ENCODE measurements at places on chromosomes 7 and 10. TPM values are rescaled to one million over a fixed set of nuclear protein-coding genes. Genes with fewer than 3 reads are reported as not detected.

DNA sequence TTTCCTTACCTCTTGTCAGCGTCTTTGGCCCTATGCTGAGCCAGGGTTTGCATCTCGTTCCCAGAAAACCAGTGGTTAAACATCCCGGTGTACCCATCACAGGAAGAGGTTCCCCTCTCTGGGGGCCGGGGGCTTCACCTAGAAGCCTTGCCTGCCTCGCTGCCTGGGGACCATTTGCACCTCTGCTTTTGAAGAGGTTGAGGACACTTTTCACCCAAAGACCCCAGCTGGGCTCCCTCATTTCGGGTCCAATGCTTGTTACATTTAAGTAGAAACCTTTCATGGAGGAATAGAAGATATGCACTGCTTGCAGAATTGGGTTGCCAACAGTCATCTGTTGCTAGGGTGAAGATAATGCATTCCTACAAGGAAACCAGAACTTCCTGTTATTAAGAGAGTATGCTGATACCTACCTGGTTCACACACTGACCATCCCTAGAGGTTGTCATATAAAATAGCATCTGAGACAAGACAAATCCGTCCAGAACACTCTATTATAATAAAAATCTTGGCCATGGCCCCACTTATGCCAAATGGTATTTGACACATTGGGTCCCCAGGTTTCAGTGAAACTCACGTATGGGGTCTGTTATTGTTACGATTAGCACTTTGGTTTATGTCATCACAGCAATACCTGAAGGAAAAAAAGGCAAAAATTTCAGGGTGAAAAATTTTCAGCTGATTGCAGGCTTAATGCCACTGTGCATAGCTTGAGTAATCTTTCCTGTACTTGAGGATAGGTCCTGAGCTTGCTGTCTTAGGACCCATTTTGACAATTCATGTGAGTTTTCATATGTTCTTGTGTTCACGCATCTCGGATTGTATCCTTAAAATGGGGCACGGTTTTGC is 917 bp downstream of the ZNF365 start:
- H3K27me3 ChIP-seq = peaks cover 43% of the 10 kb centered on the region
- peak overlapping the region; percentile 63 for H3K4me3 ChIP-seq
- no peak overlapping the region for H3K27ac ChIP-seq
- H3K36me3 ChIP-seq = no peaks in the 10 kb centered on the region
- DNase-seq = no peak

Gene MKI67
- total RNA-seq = 272 TPM

GRCh38 chr7:2872296-2872874 is 28.3 kb upstream of the GNA12 start:
- no peak for DNase-seq
- H3K4me3 ChIP-seq = no peak overlapping the region
- no peaks in the 10 kb centered on the region for H3K27me3 ChIP-seq
- no peaks in the 10 kb centered on the region for H3K36me3 ChIP-seq
- no peak overlapping the region for H3K27ac ChIP-seq

GRCh38 chr7:92534572-92534971 is 6.0 kb downstream of the RBM48 start:
- no peak for DNase-seq
- H3K27ac ChIP-seq = no peak overlapping the region
- no peak overlapping the region for H3K4me3 ChIP-seq
- no peaks in the 10 kb centered on the region for H3K27me3 ChIP-seq

GRCh38 chr7:154592388-154592787 is 410.5 kb downstream of the PAXIP1 start:
- H3K36me3 ChIP-seq = no peaks in the 10 kb centered on the region
- H3K27ac ChIP-seq = no peak overlapping the region
- no peaks in the 10 kb centered on the region for H3K27me3 ChIP-seq

DNA sequence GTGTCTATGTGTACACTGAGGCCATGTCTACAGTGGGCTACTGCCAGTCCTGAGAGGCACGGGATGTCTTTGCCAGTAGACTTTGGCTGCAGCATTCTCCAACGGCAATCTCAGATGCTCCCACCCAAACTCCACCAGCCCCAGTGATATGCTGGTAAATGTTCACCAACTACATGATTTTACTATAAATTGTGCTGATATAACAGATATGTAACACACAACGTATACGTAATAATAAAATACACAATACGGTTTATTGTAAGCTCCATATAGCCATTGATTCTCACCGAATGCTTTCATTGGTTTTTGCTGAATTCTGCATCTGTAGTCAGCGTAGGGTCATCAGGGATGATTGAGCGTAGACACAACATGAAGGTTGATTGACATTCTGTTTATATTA is 47.3 kb upstream of the C7orf33 start:
- H3K36me3 ChIP-seq = no peaks in the 10 kb centered on the region
- H3K4me3 ChIP-seq = no peak overlapping the region
- H3K27ac ChIP-seq = no peak overlapping the region
- H3K27me3 ChIP-seq = peaks cover 7% of the 10 kb centered on the region

Gene ZNF365
- 0.35 TPM for total RNA-seq

DNA sequence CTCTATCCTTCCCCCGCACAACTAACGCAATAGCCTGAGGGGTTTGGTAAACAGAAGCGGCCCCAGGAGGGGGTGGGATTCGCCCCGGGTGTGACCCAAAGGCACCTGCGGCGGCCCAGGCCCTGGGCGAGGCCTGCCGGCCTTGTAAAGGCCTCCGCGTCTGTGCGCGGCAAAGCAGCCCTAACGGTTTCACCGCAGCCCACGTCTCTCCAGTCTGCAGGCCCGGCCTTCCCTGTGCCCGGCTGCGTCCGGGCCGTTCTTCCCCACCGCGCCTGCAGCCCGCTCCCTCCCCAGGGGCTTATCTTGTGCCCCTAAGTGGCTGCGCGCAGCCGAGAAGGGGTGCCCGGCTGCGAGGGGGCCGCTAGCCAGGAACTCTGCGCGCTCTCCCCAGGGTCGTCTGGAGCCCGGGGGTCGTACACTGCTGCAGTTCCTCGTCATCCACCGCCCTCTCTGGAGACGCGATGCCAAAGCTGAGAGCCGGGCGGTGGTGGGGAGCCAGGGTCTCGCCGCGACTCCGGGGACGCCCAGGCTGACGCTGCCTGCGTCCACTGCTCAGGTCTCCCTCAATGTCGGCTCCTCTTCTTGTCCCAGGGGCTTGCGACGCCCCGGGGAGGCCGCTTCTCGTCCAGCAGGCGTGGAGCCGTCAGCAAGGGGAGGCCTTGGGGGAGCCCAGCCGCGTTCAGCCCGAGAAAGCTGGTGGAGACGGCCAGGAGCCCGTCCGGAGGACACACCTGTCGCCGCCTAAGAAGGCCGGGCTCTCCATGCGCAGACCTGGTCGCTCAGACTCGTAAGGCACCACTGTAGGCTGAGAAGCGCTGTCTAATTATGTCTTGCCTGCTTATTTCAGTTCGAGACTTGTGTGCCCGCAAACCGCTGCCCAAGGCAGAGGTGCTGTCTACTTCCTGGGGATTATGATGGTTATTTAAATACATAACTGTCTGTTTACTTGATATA is 132.3 kb downstream of the SPAG6 start:
- H3K27me3 ChIP-seq = peaks cover 45% of the 10 kb centered on the region
- H3K27ac ChIP-seq = no peak overlapping the region
- H3K4me1 ChIP-seq = peaks cover 30% of the 10 kb centered on the region
- DNase-seq = no peak

Gene ZNF716
- total RNA-seq = not detected

DNA sequence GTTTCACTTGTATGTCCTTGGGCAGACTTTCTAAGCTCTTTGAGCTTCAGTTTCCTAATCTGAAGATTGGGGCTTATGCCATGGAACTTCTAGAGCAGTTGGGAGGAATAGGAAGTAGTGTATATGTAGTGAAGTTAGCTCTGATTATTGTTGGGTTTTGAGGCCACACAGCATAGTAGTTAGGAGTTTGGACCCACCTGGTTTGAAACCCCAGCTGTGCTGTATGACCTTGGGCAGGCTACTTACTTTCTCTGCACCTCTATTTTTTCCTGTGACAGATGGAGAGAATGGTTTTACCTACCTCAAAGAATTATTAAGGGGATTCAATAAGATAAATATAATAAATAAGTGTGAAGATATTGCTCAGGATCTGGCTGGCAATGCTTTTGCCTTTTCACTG is 61.4 kb upstream of the ADRB1 start:
- no peaks in the 10 kb centered on the region for H3K36me3 ChIP-seq
- H3K27ac ChIP-seq = no peak overlapping the region
- H3K27me3 ChIP-seq = peaks cover 19% of the 10 kb centered on the region
- peaks cover 8% of the 10 kb centered on the region for H3K4me1 ChIP-seq

DNA sequence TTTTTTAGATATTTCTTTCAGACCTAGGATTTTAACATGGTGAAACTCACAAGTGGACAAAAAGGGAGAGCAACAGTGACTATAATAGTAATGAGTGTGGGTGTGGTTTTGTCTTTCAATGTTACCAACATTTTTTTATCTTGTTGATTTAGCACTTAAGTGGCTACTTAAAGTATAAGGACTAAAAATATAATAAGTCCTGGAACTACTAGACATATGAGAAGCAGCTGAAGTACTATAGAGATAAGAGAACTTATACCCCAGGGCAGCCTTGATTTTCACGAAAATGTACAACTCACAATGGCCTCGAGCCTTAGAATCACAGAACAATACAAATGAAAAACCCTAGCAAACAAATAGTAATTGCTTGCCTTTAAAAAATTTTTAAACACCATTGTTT is 1151.8 kb downstream of the TYW1 start:
- no peak for DNase-seq
- H3K4me1 ChIP-seq = no peaks in the 10 kb centered on the region
- no peak overlapping the region for H3K4me3 ChIP-seq
- no peaks in the 10 kb centered on the region for H3K36me3 ChIP-seq
- H3K27ac ChIP-seq = no peak overlapping the region

DNA sequence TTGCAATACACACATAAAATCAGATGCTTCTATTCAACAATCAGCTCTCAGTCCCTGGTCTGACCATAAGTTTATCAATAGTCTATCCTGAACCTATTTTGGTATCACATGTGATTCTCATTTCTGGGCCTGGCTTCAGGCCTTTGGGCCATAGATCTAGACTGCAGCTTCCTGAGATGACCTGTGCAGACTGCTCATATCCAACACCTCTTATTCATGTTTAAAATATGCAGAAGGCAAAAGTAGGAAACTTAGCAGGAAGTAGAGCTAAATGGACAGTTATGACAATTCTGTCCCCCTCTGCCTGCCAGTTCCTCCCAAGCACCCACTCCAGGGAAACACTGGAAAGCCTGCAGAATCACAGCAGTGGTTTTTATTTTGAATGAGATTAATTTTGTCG is 53.3 kb downstream of the C7orf25 start:
- H3K36me3 ChIP-seq = no peaks in the 10 kb centered on the region
- H3K27ac ChIP-seq = no peak overlapping the region
- no peak overlapping the region for H3K4me3 ChIP-seq
- peaks cover 5% of the 10 kb centered on the region for H3K4me1 ChIP-seq

DNA sequence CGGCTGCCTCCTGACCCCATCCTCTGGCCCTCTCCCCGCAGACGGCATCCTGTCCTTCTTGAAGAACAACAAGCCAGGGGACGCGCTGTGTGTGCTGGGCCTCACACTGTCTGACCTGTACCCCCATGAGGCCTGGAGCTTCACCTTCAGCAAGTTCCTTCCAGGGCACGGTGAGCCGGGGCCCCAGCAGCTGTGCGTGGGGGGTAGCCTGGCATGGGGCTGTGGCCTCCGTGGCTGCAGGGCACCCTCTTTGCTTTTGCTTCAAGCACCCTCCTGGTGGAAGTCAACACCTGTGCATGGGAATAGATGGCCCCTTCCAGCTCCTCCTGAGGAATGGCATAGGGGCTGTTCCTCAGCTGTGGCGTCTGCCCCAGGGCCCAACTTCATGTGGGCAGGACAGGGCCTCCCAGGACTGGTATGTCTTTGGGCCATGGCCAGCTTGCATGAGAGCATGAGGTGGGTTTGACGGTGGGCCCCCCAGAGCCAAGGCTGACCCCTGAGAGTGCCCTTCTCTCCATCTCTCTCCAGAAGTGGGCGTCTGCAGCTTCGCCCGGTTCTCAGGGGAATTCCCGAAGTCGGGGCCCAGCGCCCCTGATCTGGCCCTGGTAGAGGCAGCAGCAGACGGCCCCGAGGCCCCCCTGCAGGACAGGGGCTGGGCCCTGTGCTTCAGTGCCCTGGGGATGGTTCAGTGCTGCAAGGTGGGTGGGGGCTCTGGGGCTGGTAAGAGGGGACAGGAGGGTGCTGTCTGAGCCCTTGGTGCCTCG is 20.7 kb downstream of the AMZ1 start:
- no peaks in the 10 kb centered on the region for H3K36me3 ChIP-seq
- H3K27ac ChIP-seq = no peak overlapping the region
- peaks cover 28% of the 10 kb centered on the region for H3K4me1 ChIP-seq
- H3K27me3 ChIP-seq = peaks cover 2% of the 10 kb centered on the region
- H3K4me3 ChIP-seq = no peak overlapping the region
- no peak for DNase-seq

DNA sequence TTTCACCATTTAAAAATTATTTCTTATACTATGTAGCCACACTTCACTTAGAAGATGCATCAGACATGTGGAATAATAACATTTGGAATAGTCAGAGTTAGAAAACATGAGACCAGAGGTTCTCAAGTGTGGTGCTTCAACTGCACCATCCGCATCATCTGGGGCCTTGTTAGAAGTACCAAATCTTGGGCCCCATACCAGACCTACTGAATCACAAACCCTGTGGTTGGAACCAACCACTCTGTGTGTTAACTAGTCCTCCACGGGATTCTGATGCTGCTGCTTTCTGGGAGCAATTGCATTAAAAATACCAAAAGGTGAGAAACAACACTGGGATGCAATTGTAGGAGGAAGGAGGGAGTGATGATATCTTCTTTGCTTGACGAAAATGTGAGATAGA is 125.2 kb downstream of the GNAT3 start:
- no peak overlapping the region for H3K4me3 ChIP-seq
- DNase-seq = no peak
- H3K27ac ChIP-seq = no peak overlapping the region
- no peaks in the 10 kb centered on the region for H3K4me1 ChIP-seq
- no peaks in the 10 kb centered on the region for H3K27me3 ChIP-seq

Gene PON1
- total RNA-seq = not detected

Gene INSYN2A
- total RNA-seq = not detected

GRCh38 chr10:124647421-124648130 is 96.6 kb downstream of the FAM53B start:
- DNase-seq = peak; percentile 88
- H3K4me3 ChIP-seq = peak overlapping the region; percentile 69
- H3K36me3 ChIP-seq = peaks cover 40% of the 10 kb centered on the region
- peak overlapping the region; percentile 95 for H3K27ac ChIP-seq
- peaks cover 90% of the 10 kb centered on the region for H3K4me1 ChIP-seq

GRCh38 chr7:2646680-2647571 is 15.1 kb downstream of the TTYH3 start:
- no peak overlapping the region for H3K4me3 ChIP-seq
- H3K27ac ChIP-seq = no peak overlapping the region
- DNase-seq = no peak
- H3K36me3 ChIP-seq = no peaks in the 10 kb centered on the region

Gene SERPINE1
- total RNA-seq = 0.28 TPM

Gene ZNF32
- total RNA-seq = 10.4 TPM

Measured in activated CD4-positive, alpha-beta memory T cell treated with anti-CD3 and anti-CD28 coated beads, Interleukin-2, amount 10 ng/mL, durations not matched to agents 7 days and 5 days (primary cell).